ENCODE measurements at places on chromosomes 7 and 10. TPM values are rescaled to one million over a fixed set of nuclear protein-coding genes. Genes with fewer than 3 reads are reported as not detected.

The FERD3L gene
- total RNA-seq = not detected

The RINT1 gene
- 18.4 TPM for total RNA-seq

The OGDHL gene
- total RNA-seq = 0.33 TPM

The ADCYAP1R1 gene
- not detected for total RNA-seq

The FBXO24 gene
- not detected for total RNA-seq

The SKIDA1 gene
- 2.6 TPM for total RNA-seq

The ADRA2A gene
- not detected for total RNA-seq

The RBP3 gene
- not detected for total RNA-seq

The CPN1 gene
- total RNA-seq = not detected

The SPDYE9 gene
- total RNA-seq = not detected

The SSMEM1 gene
- total RNA-seq = not detected

The ATOH7 gene
- not detected for total RNA-seq

The PRRT4 gene
- total RNA-seq = not detected

The TBC1D12 gene
- total RNA-seq = 20.5 TPM

The HEPACAM2 gene
- total RNA-seq = not detected

The NFKB2 gene
- 33.0 TPM for total RNA-seq

The STOX1 gene
- total RNA-seq = 0.34 TPM

The VGF gene
- not detected for total RNA-seq

The MYPN gene
- total RNA-seq = under 0.01 TPM

The ADIRF gene
- 12.8 TPM for total RNA-seq

The ADD3 gene
- total RNA-seq = 433 TPM

The PRKG1 gene
- 4.1 TPM for total RNA-seq

Measured in dermis blood vessel endothelial cell (primary cell).